ENCODE measurements at places on chromosomes 11 and 22. TPM values are rescaled to one million over a fixed set of nuclear protein-coding genes. Genes with fewer than 3 reads are reported as not detected.

LIF gene
- 3.0 TPM for total RNA-seq

TMEM151A gene
- 0.16 TPM for total RNA-seq

GLB1L2 gene
- total RNA-seq: 2.4 TPM

TUBA8 gene
- total RNA-seq: 1.5 TPM

CBLIF gene
- total RNA-seq: not detected

RAB3IL1 gene
- 19.0 TPM for total RNA-seq

INS gene
- not detected for total RNA-seq

NLRP10 gene
- 2.9 TPM for total RNA-seq

ARL14EP gene
- total RNA-seq: 28.2 TPM

SLC22A12 gene
- not detected for total RNA-seq

EIF4G2 gene
- 936 TPM for total RNA-seq

SYT12 gene
- total RNA-seq: under 0.01 TPM

IFITM10 gene
- total RNA-seq: 1.2 TPM

ZNF214 gene
- 4.7 TPM for total RNA-seq

C11orf42 gene
- total RNA-seq: not detected

GLYATL1 gene
- total RNA-seq: 0.32 TPM

TMPRSS6 gene
- total RNA-seq: not detected

LRRC10B gene
- not detected for total RNA-seq

OR9G4 gene
- not detected for total RNA-seq

MRGPRE gene
- total RNA-seq: not detected

PRG3 gene
- not detected for total RNA-seq

LINC01488 gene
- total RNA-seq: not detected

DENND6B gene
- total RNA-seq: 4.9 TPM

KCNQ1OT1 gene
- 8.1 TPM for total RNA-seq

ACR gene
- total RNA-seq: 0.16 TPM
